ENCODE measurements at places on chromosomes 6 and 20.

- DNase-seq: no peak
Measured at GRCh38 chr20:4480104-4480503, 241.6 kb upstream of the PRND start.

DNA sequence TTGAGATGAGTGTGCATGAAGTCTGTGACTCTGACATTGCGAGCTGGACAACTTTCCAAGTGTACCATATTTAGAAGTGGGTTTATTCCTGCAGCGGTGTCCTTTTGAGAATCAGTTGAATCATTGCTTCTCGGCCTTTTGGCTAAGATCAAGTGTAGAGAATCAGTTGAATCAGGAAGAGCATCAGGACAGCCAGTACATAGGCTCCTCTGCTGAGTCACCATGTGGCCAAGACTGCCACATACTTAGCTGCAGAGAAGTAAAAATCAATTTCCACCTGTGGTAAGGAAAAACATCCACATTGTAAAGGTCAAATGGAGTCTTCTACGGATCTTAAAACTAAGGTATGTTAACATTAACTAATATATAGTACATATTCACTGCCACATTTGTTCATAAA is 428.4 kb upstream of the MARCKS start:
- no peak for DNase-seq

- DNase-seq: no peak
Measured at GRCh38 chr6:91020744-91021143, 433.9 kb upstream of the MAP3K7 start.

DNA sequence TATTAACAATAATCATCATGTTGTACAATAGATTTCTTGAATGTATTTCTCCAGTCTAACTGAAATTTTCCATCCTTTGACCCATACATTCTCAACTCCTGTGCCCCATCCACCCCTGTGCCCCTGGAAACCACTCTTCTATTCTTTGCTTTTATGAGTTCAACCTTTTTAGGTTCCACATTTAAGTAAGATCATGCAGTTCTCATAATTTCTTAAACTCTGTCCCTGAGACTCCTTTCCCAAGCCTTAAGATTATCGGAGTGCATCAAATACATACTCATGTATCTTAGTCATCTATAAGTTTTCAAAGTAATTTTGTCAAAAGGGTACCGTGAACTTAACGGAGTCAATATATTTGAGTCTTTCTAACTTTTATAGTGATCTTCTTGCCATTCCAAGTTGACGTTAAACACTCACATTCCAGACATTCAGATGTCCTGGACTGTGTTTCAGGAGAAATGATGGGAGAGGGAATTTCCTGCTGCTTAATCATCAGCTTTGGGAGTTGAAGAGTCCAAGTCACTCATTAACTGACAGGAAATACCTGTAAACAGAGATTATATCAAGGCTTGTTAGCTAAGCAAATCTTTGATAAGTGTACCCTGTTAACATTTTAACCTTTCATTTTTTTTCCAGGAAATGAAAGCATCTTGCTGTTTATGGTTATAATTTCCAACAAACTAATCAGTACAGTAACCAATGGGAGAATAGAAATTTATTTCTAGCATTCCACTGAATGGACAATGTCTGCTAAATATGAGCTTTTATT is 73.3 kb downstream of the ADGRG6 start:
- DNase-seq: peak; percentile 91

- DNase-seq: no peak
Measured at GRCh38 chr20:36091561-36092397, 62.8 kb upstream of the EPB41L1 start.

GRCh38 chr6:131976545-131977061 is 25.4 kb upstream of the CCN2 start:
- no peak for DNase-seq

GRCh38 chr6:170006900-170007467 is 255.6 kb downstream of the ERMARD start:
- DNase-seq: no peak
